ENCODE measurements at places on chromosomes 12 and 14.

GRCh38 chr14:99685151-99685591 is 1.1 kb downstream of the CYP46A1 start:
- no peak for DNase-seq

DNA sequence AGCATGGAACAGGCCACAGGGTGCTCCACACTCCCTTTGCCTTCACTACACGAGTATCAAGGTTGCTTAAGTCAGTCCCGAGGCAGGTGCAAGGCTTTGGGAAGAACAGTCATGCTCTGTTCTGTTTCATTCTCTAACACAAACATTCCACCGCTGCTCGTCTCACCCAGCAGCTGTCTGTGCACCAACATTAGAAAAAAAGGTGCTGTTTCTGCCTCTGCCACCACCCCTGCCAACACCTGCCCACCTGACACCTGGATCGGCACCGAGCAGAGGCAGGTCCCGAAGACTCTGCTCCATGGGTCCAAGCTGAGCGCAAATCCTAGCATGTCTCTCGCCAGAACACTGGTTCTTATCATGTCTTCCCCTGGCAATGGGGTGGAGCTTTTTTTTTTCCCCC is 347.7 kb downstream of the TMEM132D start:
- DNase-seq = no peak

DNA sequence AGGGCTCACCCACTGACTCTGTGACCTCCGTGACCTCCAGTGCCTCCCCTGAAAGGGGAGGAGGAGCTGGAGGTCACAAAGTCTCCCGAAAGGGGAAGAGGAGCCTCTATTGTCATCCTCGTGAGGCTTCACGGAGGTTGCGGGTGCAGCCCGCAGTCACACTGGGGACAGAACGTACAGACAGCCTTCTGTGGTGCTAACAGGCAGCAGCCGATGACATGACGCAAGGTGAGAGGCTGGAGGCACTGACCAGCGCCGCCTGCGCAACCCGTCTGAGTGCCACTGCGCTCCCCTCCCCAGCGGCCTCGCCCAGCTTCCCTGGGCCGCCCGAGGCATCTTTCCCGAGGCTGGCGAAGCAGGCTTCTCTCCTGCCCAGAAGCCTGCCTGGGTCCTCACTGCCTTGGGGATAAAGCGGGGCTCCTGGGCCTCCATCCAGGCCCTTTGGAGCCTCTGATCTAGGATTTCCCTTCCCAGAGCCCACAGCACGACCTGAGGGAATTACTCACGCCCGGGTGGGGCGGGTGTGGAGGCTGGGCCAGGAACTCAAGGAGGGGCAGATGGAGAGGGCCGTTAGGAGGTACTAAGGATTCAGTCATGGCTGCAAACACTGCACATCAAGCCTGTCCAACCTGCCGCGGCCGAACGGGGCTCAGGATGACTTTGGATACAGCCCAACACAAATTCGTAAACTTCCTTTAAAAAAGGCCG is 12.3 kb upstream of the LBHD2 start:
- DNase-seq = no peak

DNA sequence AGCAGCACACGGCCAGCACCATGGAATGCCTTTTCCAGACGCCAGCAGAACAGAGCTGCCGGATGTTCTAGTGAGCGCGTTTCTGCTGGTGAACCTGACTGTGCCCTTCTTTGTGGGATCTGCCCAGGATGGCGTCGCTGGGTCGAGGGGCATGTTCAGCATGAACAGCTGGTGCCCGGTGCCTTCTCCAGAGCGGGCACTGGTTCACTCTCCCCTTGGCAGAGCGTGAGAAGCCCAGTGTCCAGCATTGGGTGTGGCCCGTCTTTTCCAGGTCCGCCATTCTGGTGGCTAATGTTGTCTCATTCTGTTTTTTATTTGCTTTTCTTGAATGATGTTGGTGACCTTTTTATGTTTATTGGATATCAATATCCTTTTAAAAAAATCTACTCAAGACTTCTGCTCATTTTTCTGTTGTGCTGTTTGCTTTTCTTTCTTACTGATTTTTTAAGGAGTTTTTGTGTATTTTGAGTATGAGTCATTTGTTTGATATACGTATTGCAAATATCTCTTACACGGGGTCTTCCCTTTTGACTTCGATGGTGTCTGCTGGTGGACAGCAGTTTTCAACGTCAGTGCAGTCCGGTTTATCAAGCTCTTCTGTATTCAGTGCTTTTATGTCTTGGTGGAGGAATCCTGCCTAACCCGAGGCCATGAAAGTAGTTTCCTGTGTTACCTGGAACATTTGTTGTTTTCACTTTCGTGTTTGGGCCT is 74.3 kb downstream of the ADGRD1 start:
- DNase-seq = no peak

GRCh38 chr12:55822228-55822627 is 4.4 kb downstream of the ORMDL2 start:
- peak; percentile 67 for DNase-seq

DNA sequence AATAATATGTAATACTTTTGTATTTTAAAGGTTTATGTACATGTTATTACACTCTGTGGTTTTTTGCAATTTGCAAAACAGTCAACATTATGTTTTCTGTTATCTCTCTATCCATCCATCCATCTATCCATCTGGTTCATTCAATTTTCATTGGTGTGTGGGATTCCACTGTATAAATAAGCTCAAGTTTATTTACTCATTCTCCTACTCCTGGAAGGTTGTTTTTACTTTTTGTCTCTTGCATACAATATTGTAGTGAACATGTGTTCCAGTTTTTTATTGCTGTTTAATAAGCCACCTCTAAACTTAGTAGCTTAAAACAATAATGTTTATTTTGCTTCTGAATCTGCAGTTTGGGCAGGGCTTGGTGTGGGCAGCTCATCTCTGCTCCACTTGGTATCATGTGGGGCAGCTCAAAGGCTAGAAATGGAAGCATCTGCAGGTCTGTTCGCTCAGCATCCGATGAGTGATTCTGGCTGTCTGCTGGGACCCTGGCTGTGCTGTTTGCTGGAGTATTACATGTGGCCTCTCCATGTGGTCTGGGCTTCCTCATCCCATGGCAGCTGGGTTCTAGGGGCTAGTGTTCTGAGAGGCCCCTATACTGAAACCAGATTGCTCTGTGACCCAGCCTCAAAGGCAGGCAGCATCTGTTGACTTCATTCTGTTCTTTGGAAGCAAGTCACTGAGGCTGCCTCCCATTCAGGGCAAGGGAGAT is 98.8 kb downstream of the SLC25A47 start:
- DNase-seq = no peak

GRCh38 chr12:64671681-64672080 is 61.4 kb downstream of the RASSF3 start:
- DNase-seq = no peak

DNA sequence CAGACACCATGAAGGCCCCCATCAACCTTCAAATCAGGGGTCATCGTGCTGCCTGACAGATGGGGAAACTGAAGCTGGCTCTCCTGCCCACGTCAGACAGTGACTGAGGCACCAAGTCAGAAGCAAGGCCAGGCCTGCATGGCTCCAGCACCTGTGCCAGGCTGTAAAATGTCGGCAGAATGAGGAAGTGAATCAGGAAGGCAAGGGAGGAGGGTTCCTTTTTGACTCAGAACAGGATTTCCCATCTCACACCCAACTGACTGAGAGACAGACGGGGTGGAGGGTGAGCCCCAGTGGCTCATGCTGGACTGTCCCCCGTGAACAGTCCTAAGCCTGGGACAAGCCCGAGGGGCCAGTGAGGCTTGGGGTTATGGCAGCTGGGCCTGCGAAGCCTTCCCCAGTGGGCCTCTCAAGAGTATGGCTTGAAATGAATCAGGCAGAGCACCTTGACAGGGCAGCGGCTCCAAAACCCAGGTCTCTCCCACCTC is 20.9 kb downstream of the SYNE3 start:
- DNase-seq = no peak

DNA sequence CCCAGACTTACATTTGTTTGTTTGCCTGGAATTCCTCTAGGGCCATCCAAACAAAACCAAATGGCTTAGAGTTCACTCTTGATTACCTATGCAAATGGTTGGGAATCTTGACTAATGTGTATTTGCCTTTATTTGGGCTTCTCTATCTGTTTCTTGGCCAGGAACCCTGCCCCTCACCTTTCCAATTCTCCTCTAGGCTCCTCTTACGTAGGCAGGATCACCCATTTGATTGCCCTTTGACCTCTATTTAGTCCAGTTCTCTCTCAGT is 123.0 kb upstream of the DYRK2 start:
- DNase-seq = peak; percentile 72

- no peak for DNase-seq
These were observed 139.6 kb downstream of the C12orf75 start for GRCh38 chr12:105470102-105470501.

DNA sequence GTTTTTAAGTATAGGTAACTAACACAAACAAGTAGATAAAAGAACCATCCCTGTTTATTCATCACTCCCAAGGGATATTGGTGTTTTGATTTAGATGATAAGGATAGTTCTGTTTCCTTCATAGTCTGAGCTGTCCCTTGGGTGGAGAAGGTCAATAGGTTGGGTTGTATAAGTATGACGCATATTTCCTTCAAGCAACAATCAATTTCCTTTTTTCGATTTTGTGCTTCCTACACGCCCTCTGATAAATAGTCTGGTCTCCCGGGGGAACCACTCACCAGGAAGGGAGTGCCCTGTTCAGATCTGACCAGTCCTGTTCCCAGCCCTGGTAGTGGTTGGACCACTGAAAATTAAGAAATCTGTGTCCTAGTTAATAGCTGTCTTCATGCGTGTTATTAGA is 378.8 kb upstream of the FAR2 start:
- DNase-seq = no peak

DNA sequence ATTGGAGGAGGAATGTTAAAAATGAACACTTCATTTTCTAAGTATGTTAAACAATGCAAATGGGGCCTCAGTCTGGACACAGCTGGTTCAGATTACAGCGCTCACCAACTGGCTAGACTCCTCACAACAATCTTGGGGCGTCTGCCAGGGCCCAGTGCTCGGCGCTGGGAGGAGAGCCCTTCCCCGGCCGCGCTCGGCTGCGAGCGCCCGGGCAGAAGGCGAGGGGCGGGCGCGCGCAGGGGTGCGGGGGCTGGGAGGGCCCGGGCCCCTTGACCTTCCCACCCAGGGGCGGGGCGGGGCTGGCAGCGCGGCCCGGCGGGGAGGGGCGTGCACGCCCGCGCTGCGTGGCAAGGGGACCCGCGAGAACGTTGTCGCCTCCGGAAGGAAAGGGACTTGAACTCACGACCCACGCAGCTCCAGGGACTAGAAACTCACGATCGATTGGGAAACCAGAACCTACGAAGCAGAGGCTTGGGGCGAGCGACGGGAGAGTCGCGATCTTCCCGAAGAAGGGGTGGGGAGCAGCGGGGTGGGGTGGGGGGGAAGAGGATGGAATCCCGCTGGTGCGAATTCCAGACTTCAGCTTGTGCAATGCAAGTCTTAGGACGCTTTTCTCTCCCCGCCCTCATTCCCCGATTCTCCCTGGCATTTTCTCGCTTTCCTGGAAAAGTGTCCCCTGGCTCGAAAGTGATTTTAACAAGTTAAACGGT is at the start of gene FBLN5:
Gene FBLN5, minus strand, starts transcription at position 220 of the 710 bp plus-strand sequence. CDS start 465 bp downstream, outside the sequence.
- peak; percentile 83 for DNase-seq

GRCh38 chr14:72892879-72893635 is 844 bp downstream of the DPF3 start:
- DNase-seq = peak; percentile 66

GRCh38 chr12:102061096-102061559 is 663 bp downstream of the WASHC3 start:
- DNase-seq = no peak

DNA sequence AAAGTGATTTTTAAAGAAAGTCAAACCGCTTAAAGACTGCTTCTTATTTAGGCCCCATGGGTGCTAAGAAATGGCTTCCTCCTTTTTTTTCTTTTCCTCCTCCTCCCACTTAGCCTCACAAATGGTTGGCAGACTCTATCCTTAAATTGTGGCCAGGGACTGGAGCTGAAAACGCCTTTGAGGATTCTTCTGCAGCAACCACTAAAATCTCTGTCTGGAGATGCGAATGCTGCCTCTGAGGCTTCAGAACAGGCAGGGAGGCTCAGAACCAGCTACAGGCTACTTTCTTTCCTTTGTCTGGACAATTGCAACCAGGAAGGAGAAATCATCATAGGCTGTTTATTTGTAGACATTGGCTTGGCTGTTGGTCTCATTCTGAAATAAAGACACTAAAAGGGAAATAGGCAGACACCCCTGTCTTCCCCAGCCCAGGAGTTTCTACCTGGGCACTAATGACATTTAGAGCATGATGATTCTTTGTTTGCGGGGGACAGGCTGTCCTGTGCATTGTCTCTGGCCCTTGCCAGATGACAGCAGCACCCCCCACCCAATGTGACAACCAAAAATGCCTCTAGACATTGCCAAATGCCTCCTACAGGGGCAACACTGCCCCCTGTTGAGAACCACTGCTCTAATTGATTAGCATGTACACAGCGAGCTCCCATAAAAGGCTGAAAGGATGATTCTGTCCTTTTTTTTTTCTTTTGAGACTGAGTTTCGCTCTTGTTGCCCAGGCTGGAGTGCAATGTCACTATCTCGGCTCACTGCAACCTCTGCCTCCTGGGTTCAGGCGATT is 50.3 kb downstream of the MAP1LC3B2 start:
- DNase-seq = peak; percentile 71
